ENCODE measurements at places on chromosomes 4 and X.

DNA sequence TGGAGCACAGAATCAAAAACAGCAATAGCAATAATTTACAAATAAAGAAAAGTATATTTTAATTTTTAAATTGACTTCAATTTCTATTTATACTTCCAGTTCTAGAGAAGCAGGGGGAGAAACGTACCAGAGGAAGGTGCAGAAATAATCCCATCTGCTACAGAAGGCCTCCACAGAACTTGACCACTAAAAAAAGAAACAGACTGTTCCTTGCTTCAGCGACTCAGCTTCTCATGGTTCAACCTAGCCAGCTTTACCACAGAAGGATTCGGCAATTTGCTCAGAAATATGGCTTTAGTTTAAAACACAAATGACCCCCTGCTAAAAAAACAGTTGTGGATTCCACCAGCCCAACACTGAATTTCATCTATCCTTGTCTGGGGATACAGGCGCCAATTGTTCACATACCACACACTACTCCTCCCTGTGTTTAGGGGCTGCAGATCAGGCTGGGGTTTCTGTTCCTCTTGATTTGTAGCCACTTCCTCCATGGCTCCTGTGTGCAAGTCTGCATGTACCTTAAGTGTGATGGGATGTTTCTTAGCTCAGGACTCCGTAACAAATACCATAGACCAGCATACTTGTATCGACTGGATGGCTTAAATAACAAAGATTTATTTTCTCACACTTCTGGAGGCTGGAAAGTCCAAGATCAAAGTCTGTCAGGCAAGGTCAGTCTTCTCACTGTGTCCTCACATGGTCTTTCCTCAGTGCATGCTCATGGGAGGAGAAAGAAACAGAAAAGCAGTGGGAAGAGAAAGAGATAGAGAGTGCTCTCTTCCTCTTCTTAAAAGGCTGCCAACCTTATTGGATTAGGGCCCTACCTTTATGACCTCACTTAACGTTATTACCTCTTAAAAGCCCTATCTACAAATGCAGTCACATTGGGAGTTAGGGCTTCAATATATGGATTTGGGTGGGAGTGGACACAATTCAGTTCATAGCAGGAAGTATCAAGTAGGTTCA lies 79.1 kb downstream of the AMOT start:
- DNase-seq = no peak

DNA sequence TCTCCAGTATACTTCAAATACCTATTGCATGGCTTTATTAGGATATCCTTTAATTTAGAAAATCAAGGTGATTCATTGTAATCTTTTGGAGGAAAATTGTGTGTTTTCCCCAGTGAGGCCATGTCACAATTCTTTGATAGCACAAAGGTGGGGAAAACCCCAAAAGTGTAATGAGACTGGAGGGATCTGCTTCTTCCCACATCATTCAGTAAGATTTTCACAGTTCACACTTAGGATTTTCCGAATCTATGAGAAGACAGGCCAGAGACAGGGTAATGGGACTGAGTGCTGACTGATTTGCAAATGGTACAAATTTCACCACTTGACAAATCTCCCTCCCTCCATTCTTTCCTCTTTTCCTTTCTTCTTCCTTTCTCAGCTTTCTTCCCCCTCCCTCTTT lies 181.1 kb downstream of the MGST2 start:
- DNase-seq = no peak

DNA sequence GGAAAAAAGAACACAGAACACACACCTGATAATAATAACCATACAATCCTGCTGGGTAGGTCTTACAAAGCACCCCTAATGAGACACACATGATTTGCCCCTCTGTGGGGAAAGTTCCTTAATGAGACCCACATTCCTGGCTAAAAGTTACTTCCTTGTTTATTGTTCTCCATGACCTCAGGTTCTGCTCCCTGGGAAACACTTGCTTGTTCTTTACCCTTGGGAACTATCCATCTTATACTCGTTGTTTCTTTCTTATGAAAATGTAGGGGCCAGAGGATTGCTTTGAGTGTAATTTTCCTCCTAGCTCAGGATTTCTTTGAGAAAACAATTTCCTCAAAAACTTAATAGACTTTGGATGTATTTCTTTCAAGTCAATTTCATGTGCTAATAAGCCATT lies 52.1 kb upstream of the PCDH10 start:
- no peak for DNase-seq

- no peak for DNase-seq
Measured at GRCh38 chr4:174118171-174118570, 165.3 kb downstream of the FBXO8 start.

DNA sequence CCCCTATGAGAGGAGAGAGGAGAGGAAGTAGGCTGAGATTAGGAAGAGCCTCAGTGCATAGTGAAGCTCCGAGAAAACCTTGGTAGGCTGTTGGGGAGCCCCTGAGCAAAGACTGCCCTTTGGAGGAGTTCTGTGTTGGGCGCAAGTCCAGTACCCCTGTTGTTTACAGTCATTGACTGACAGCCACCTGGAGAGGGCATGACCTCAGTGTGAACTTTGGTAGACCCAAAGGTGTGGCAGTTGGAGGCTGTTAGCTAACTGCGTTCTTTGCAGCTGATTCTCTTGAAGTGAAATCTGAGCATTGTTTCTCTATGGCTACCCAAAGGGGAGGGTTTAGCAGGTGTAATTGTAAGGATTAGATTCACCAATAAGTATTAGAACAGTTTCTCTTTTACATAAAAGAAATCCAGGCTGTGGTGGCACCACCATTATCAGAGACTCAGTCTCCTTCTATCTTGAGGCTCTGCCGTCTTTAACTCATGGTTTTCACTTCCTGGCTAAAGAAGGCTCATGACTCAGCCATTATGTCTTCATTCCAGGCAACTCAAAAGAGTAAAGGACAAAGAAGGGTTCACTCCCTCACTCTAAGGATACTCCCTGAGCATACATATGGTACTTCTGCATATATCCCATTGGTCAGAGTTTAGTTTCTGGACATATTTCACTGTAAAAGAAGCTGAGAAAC lies 33.4 kb downstream of the ANXA3 start:
- no peak for DNase-seq

GRCh38 chr4:167397586-167397985 lies 163.3 kb upstream of the SPOCK3 start:
- DNase-seq = no peak

- no peak for DNase-seq
Measured at GRCh38 chr4:181597766-181598165, 645.4 kb upstream of the TENM3 start.

DNA sequence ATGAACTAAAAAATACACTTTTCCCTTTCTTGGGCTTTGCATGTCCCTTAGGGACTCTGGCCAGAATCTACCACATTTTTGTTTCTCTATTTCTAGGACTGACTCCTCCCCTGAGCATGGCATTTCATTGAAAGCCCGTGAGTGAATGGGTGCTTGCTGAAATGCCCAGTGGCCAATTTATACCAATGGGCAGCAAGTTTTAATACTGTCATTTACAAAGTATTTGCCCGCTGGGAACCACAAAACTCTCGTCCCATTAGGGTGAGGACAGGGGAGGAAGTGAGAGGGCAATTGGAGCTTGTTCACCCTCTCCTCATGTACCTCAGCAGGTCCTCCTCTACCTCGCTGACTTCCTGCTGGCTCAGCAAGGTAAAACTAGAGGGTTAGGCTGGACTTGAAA lies 1.1 kb downstream of the SRPX2 start:
- DNase-seq = no peak

GRCh38 chrX:16573781-16574180 lies 76.2 kb upstream of the S100G start:
- no peak for DNase-seq

DNA sequence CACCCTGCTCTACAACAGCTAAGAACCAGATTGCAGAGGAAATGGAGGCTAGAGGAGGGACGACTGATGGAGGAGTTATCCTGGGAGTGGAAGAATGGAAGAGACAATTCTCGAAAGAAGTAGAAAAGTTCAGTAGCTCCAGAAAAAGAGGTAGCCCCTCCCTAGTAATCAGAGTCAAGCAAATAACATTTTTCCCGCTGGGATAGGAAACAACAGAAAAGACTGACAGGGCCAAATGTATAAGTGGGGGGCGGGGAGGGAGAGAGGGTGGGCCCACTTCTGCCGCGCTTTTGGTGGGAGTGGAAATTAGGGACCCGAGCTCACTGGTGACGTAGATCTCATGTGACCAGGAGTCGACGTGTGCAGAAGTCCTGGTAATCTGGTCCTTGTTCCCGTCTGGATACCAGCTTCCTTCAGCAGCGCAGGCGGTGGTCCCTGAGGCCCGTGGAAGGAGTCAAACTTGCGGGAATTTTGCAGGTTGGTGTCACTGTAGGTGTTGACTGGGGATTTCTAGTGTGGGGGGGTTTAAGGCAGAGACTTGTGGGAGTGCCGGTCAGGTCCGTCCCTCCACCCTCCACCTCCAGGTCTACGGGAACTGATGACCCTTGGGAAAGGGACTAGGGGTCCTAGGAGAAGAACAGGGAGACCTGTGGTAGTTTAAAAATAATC lies at the start of gene TCEAL9:
TSS of gene TCEAL9 (plus strand) at position 377 of the 669 bp plus-strand sequence. CDS start 1,179 bp downstream, outside the sequence.
- no peak for DNase-seq

GRCh38 chrX:124476562-124476961 lies 130.2 kb downstream of the SH2D1A start:
- DNase-seq = no peak

DNA sequence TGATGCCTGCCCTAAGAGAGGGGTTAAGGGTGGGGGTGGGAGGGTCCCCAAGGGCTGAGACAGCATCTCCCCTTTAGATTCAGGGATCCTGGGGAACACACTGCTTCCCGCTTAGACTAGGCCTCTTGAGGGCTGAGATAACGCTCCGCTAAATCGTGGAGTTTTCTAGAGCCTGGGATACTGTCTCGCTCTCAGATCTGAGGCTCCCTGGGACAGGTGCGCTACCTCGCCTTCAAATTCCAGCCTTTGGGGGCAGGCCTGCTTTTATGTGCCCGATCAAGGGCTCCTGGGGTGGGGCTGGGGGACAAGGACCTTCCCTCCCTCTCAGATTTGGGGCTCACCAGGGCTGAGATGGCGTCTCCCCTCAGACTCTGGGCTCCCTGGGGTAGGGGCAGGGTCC lies 440 bp upstream of the ARHGAP36 start:
- DNase-seq = no peak

- DNase-seq = no peak
Measured at GRCh38 chrX:276581-277201, 4.5 kb upstream of the PLCXD1 start.

DNA sequence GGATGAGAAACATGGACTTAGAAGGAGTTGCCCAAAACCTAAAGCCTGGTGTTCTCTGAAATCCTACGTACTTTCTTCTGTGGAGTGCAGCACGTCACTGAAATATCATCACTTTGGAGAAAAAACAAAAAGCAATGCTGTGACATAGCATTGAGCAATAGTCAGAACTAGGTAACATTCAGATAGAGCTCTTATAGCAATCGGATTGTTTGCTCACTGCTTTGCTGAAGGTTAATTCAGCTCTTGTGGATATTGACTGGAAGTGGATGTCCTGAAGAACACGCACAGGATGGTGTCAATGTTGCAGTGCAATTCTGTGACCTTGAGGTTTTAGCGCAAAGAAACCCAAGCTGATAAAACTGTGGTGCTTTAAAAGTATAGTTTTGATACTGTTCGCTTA lies 114.2 kb upstream of the GRXCR1 start:
- DNase-seq = no peak

DNA sequence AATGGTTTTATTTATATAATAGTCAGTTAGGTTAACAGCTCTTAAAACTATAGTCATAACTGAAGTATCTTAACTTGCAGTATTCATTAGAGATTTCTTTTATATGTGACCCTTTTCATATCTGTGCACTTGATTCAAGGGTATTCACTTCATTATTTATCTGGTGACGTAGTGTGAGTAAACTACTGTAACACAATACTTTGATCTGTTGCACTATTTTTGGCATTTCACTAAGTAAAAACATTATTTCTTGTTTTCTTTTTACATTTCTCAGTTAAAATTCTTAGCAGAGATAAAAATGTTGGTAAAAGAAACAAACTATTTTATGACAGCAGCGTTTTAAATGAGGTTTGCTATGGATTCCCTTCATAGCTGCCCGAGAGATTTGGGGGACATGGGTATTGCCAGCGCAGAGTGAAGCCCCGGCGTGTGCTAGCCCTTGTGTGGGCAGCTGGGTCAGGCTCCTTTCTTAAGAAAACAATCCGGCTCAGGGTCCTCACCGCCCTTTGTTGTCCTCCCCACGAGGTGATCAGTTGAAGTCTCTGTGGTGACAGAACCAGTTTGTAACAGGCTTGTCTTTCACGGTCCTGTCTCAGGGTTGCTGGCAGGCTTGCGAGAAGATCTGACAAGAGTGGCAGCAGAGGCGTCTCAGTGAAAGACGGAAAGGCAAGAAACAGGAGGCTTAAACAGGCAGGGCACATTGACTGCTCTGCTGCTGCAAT lies 293.4 kb downstream of the BMPR1B start:
- DNase-seq = no peak

DNA sequence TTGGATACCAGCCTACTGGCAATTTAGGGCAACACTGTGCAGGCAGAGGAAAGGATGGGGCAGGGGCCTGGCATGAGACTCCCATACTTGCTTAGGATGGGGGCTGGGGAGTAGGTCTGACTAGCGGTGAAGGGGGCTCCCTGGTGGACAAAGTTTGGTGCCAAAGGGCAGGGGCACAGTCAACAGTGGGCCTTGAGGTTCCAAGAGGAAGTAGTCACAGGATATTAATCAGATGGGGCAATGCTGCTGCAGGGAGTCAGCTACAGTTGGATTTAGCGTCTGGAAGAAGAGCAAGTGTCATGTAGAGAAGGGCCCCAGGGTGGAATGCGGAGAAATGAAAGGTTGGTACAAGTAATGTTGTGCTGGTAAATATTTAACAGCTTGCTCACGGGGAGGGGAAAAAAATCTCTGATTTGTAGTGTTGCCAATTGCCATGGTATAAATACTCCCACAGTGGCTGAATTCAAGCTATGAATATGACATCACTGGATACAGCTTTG lies 139.4 kb downstream of the PJA1 start:
- DNase-seq = no peak

- DNase-seq = no peak
Measured at GRCh38 chrX:120125444-120125843, 9.7 kb upstream of the RHOXF1 start.

DNA sequence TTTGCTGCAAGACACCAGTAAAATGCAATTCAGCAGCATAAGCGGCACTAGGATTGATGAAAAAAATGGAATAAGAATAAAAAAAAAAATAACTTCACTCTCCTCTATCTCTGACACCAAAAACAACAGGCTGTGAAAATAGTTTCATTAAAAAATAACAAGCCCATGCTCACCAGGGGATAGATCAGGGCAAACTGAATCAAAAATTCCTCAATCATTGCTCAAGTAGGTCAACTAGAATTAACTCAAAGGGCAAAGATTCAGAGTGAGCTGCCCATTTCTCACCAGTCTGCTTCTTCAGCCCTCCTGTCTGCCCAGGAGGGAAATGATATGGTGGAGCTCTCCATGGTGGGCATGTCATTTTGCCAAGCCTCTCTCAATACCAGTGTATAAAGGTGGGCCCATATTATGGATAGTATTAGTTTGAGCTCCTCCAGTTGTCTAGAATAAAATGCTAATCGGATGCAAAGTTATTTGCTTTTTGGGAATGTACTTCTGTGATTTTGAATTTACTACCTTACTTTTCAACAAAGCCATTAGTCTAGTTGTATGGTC lies 153.9 kb downstream of the UNC5C start:
- DNase-seq = no peak

GRCh38 chr4:52907510-52907909 lies 45.4 kb downstream of the RASL11B start:
- DNase-seq = no peak

- DNase-seq = no peak
Measured at GRCh38 chr4:172202480-172203076, 389.4 kb downstream of the GALNTL6 start.
